Effector CD8-positive, alpha-beta T cell (primary cell): ENCODE measurements at places on chromosomes 5 and 9.

- no peak for DNase-seq
Observed at GRCh38 chr5:142491270-142491669, 166.4 kb upstream of the SPRY4 start.

- DNase-seq = no peak
Observed at GRCh38 chr9:35102465-35102768, 514 bp downstream of the STOML2 start.

GRCh38 chr5:138605254-138605972 is 30.2 kb upstream of the HSPA9 start:
- DNase-seq = no peak

- no peak for DNase-seq
Observed at GRCh38 chr5:31815376-31815775, 176.4 kb downstream of the PDZD2 start.

DNA sequence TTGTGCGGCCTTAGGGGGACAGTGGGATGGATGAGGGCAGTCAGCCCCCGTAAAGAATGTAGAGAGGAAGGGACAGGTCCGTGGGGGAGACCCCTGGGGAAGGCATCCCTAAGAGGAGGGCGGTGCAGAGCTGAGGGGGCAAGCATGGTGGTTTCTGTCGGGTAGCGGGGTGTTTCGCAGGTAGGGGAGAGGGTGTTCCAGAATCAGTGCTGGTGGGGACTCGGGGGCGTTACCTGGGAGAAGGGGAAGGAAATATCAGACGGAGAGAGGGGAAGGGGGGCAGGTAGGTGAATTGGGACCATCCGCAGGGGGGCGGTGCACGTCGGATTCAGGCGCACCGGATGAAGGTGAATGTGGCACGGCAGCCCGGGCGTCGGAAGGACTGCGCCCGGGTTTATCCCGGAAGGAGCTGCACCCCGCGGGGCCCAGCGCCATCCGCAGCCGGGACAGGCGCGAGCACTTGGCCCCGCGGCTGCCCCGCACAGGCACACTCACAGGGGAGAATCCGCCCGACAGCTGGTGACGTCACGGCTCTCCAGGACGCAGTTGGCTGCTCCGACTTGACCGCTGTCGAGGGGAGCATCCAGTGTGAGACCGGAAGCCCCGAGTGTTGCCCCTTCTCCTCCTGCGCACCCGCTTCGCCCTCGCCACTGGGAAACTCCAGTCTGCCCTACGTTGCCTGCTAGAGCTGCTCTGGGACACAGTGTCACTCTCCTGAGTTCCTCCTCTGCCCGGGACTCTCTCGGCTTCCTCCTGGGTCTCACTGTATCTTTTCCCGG is 1.3 kb downstream of the CD72 start:
- peak; percentile 56 for DNase-seq

DNA sequence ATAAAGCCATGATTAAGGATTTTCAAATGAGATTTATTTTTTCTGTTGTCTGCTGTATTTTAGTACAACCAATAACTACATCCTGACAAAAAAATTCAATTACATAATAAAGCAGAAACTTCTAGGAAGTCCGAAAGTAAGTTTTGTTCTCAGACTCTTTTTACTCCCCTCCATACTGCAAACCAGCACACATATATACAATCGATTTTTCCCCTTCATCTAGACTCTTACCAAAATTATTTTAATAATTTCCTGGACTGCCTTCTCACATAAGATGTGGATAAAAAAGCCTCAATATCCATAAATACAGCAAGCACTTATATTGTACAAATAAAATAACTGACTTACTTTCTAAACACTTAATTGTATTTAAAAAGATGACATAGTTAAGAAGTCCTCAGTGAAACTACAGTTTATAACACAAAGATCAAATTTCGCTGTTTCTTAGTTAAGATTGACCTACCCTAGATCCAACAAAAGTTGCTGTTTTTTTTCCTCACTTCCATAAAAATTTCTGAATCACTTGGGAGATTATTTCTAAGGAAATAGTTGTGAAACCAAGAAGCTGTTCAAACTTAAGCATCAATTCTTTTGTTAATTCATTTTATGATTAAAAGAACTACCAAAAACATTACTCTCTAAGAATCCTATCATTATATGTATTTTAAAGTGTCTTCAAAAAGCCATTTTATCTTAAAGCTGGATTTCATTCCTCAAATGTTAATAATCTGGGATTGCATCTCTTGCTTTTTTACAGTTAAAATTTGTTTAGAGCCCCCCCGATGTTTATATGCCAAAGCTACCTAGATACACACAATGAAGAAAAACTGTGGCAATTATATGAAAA is 74.7 kb upstream of the IFNE start:
- no peak for DNase-seq

GRCh38 chr5:111238431-111239225 is 14.4 kb downstream of the CAMK4 start:
- DNase-seq = no peak

- no peak for DNase-seq
Observed at GRCh38 chr9:136147890-136148714, 29.4 kb upstream of the TMEM250 start.

GRCh38 chr9:120137186-120137840 is 442.7 kb downstream of the CDK5RAP2 start:
- no peak for DNase-seq

DNA sequence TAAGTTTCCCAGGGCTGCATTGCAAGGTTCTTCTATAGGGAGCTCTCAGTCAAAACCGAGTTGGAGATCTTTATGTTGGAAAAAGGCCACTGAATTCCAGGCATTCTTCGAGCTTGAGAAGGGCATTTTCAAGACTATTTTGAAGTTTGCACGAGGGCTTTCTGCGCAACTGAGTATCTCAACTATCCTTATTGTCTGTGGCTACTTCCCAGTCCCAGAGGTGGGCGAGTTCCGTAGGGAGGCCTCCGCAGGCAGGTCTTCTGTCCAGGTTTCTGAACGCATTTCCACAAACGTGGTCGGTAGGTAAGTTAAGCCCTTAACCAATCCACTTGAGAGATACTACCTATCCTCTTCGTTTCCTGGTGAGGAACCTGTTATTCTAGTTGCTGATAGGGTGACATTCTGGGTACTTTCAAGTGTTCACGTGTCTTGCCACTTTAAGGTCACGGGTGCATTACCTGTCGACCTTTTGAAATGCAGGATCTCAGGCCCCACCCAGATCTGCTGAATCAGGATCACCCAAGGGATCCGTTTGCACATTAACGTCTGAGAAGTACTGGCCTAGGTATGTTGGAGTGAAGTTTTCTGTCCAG is 51.4 kb upstream of the TJP2 start:
- no peak for DNase-seq

DNA sequence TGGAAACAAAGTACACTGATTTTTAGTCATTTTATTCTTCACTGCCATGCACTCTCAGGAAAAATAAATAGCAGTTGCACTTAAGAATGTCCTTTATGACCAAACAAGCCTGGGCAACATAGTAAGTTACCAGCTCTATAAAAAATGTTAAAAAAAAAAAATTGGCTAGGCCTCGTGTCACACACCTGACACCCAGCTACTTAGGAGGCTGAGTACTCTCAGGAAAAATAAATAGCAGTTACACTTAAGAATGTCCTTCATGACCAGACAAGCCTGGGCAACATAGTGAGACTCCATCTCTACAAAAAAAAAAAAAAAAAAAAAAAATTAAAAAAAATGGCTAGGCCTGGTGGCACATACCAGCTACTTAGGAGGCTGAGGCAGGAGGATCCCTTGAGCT is 304.6 kb downstream of the SLCO4C1 start:
- no peak for DNase-seq
